ENCODE measurements at places on chromosomes 6 and 20.
A peak's percentile ranks its signal among the peaks of the same experiment; 100 is the strongest.

GRCh38 chr6:161029195-161029809, 37.7 kb downstream of the MAP3K4 start:
- DNase-seq: no peak

DNA sequence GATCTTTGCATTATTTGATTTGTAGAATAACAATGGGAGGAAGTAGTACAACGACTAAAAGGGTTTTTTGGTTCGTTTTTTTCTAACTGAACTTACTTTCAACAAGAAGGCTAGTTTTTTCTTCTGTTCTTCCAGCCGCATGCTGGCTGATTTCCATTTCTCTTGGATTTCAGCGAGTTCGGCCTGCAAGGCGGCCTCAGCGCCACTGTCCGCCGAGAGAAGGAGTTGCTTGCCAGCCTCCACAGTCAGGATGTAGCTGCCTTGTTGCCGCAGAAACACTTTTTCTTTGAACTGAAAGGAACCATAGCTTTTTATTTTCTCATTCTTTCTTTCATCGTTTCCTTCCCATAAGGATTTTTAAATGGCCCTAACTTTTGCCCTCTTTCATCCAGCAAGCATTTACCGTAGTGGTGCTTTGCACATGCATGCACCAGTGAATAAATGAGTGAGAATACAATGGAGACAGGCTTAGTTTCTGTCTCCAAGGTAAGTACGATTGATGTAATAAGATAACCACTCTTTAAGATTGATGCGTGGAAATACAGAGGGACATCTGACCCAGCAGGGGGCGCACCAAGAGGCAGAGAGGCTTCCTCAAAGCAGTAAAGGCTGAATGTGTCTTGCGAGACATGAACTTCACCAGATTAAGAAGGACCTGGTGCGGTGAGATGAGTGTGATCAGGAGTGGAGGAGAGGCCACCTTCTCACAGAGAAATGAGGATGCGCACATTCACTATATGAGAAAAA, 398.8 kb downstream of the ESR1 start:
- peak; percentile 48 for DNase-seq

GRCh38 chr20:9578594-9578993, 64.2 kb downstream of the LAMP5 start:
- no peak for DNase-seq

DNA sequence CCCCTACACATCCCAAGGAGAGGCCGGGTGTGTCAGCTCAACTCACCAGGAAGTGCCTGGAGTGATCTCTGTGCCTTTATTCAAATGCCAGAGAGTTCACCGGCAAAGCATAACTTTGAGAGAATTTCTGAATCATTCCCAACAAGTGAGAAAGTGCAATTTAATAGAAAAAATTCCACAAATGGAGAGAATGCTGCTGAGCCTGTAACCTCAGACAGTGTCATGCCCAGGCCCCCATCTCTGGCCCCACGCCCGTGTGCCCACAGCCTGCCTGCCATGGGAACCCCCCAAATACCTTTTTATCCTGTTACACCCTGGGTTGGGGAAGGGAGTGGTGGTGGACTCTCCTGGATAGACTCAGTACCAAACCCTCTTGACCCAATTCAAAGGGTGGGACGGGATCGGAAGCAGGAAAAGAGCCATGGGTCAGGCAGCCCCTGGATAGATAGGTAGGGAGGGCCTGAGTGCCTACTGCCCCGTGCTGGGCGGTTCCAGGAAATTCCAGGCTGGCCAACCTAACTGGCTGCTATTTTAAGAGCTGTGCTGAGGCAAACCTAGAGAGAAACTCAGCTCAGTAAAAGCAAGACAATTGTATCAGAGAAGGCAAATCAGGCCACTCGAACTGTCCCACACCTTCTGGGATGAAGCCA, 179.0 kb upstream of the FOXA2 start:
- DNase-seq: no peak

DNA sequence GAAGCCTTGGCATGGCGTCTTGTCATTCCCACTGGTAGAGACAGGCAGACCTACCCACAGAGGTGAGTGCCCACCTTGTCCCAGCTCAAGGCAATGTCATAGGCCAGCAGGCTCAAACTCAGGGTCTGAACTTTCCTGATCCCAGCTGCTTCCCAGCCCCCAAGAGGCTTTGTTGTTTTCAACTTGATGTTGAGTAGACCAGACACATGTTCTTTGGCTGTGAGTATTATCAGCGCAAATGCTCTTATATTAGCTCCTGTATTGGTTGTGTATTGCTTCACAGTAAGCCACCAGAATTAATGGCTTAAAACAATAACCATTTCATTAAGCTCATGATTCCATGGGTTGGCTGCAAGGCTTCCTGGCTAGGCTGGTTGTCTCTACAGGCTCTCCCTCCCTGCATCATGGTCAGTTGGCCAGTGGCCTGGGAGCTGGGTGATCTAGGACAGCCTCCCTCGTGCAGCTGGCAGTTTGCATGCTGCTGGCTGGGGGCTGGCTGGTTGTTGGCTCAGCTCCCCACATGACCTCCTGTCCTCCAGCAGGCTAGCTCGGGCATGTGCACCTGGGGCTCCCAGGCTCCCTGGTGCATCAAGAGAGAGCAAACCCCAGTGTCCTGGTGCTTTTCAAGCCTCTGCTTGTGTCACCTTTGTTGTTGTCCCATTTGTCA, 21.6 kb downstream of the TOX2 start:
- DNase-seq: no peak

- no peak for DNase-seq
Observed at GRCh38 chr20:4064144-4064909, 49.0 kb upstream of the RNF24 start.

- DNase-seq: no peak
Observed at GRCh38 chr20:62309947-62310756, 7.4 kb downstream of the ADRM1 start.

DNA sequence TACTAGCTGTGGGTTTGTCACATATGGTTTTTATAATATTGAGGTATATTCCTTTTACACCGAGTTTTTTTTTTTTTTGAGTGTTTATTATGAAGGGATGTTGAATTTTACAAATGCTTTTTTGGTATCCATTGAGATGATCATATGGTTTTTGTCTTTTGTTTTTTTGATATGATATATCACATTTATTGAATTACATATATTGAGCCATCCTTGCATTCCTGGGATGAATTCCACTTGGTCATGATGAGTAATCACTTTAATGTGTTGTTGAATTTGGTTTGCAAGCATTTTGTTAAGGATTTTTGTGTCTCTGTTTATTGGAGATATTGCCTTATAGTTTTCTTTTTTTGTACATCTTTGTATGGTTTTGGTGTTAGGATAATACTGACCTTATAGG, 3.3 kb upstream of the ZNF337 start:
- DNase-seq: no peak

DNA sequence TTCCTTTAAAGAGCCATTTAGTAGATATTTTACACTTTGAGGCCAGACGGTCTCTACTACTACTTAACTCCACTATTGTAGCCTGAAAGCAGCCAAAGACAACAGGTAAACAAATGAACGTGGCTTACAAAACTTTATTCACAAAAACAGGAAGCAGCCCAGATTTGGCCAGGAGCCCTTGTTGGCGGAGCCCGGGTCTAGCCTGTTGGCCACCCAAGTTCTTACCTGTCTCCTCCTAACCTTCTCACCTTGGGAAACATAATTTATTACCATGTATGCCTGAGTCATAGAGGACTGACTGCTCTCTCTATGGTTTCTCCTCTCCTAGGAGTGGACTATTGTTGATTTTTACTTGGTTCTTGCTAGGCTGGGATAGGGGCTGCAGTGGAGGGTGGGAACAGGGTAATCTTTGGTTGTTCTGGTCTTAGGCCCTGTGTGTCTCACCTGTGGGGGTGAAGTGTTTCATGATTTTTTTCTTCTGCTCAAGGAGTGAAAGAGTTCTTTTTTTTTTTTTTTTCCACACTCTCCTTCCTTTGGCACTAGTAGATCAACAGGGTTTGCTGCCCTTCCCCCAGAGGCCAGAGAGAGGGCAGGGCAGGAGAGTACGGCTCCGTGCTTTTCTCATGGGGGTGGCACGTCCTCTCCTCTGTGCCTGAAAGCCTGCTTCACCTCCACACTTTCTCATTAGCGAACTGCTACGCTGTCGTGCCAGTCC, 90.0 kb downstream of the RPP40 start:
- DNase-seq: no peak

- DNase-seq: no peak
Observed at GRCh38 chr6:34562861-34563512, 6.9 kb upstream of the SPDEF start.

DNA sequence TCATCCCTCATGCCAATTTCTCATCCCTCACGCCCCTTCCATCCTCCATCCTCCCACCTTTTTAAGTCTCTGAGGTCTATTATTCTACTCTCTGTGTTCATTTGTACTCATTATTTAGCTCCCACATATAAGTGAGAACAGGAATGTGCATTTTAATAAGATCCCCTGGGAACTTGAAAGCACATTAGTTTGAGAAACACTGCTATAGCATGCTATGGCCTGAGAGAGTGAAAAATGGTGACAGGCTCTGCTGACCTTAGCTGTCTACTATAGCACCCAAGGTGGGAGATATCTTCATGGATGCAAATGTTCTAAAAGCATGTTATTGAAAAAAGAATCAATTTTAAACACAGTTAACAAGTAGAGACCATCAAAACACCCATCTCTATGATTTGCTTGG, 712.0 kb downstream of the TFAP2A start:
- DNase-seq: no peak

DNA sequence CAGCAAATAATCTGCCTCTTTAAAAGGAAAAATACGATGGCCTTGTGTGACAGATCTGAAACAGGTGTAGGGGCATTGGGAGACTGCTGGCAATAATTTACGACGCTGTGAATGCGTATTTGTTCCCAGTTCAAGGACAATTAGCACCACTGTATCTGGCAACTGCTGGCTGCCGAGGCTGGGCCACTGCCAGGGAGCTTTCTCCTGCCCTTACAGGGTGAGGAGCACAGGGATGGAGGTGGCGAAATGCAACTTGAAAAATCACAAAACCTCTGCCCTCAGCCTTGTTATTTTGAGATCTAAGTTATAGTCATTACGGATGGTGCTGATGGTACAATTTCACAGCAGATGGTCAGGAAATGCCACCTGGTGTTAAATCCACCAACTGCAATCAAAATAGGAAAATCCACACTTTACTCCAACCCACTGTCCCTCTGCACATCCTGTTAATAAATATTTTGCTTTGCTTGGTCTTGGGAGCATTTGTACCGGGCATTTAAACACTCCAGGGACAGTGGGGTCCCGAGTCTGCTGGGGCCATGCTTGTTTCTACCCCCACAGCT, 6.4 kb downstream of the MYLK4 start:
- no peak for DNase-seq

GRCh38 chr6:31882344-31882743, 3.5 kb upstream of the SLC44A4 start:
- no peak for DNase-seq

- DNase-seq: no peak
Observed at GRCh38 chr6:114096561-114097172, 125.7 kb upstream of the HDAC2 start.

- no peak for DNase-seq
Observed at GRCh38 chr6:30716879-30717128, 277 bp downstream of the MDC1 start.

GRCh38 chr6:46175446-46175845, 4.7 kb upstream of the ENPP5 start:
- no peak for DNase-seq

- DNase-seq: peak; percentile 74
Observed at GRCh38 chr20:59149678-59150504, 13.7 kb upstream of the ZNF831 start.

DNA sequence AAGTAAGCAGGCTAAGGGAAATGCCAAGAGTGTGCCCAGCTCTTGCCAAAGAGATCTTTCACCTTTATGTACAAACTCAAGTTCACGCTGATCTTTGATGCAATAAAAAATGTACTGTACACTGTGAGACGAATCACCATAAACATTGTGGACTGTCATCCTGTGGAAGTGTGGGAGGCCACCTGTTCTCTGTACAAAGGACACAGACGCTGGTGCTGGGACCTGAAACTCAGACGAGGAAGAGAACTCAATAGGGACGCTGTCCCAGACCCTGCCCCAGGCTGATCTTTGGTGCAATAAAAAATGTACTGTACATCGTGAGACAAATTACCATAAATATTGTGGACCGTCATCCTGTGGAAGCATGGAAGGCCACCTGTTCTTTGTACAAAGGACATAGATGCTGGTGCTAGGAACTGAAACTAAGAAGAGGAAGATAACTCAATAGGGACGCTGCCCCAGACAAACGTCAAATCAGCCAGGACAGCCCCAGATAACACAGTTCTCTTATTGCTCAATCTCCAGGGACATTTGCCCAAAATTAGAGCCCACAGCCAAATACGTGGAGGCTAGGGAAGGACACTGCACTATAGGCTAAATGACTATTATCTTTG, 312.7 kb upstream of the SGK1 start:
- DNase-seq: no peak

DNA sequence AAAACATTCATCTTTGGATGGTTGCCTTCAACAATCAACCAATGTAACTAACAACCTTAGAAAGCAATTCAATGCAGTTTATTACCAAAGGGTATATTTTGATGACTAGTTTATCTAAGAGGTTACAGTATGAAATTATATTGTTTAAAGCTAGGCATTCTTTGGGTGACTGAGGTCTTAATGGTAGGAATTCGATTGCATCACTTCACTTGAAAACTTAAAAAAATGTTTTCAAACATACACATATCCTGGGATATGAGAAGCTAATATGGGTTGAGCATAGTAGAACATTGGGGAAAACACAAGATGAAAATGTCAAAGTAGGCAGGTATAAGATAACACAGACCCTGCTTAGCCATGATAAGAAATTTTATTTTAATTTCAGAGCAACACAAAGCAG, 144.6 kb upstream of the BMP5 start:
- no peak for DNase-seq

- DNase-seq: no peak
Observed at GRCh38 chr6:90370493-90370959, 73.9 kb upstream of the BACH2 start.

GRCh38 chr20:33767777-33768138, 36.0 kb downstream of the ZNF341 start:
- no peak for DNase-seq

DNA sequence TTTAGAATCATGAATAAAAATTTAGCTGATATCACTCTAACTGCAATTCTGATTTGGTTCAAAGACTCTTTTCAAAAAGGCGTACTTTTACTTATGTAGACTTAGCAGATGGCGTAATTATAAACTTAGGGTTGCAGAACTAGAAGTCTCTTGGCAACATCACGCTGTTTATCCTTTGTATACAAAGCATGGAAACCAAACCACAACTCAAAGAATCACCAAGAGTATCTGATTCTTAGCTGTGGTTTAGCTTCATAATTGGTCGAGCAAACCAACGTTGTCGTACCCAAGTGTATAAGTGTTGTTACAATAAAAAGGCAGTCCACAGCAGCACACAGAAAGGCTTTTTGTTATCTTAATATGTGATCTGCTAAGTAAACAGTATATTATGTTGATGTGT, 18.2 kb downstream of the STMND1 start:
- no peak for DNase-seq

DNA sequence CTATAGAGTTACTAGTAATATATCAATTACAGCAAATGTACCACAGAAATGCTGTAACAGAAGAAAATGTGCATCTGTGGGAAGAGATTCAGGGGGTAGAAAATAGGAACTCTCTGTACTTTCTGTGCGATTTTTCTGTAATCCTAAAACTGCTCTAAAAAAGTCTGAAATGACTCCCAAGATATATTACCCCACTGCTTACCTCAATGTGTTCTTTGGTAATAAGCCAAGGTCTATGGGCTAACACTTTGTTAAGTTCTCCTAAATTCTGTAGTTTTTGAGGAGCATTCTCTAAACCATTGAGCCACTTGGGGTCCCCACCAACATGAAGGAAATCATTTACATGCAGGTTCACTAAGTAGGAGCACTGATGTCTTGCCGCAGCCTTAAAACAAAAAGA, 94.4 kb downstream of the SESN1 start:
- DNase-seq: no peak

GRCh38 chr20:12649234-12649633, 359.5 kb upstream of the SPTLC3 start:
- DNase-seq: no peak

Measured in activated T-cell treated with anti-CD3 and anti-CD28 coated beads, Interleukin-2, amount 50 U/mL, for 1 hour (primary cell).